Fibroblast of skin of right biceps (primary cell): ENCODE measurements at places on chromosomes 2 and 18.

DNA sequence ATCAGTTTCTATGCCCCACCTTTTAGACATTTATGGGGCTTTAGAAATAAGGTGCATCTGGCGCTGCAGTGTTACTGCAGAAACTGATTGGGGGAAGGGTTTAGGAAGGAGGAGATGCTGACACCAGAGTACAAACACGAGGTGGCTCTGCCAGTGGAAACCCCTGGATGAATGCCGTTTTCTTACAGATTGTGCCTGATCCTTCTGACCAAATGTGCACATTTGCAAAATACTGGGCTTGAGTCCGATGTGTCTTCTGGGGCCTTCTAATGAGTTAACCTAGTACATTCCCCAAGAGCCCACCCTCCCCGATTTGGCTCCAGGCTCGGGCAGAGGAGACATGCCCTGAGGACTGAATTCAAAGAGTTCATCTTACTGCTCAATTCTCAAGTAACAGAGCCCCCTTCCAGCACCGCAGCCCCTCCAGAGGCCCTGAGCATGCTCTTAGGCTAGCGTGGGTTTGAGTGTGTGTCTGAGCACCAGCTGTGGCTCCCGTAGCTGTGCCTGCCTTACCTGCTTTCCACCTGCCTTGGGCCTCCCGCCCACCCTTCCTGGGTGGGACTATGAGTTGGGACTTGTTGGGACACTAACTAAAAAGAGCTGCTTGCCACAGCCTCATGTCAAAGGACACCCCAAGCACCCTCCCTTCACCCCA is 116.7 kb upstream of the COPS8 start:
- DNase-seq, result no peak

GRCh38 chr2:143261986-143262385 is 132.8 kb downstream of the ARHGAP15 start:
- no peak for DNase-seq

DNA sequence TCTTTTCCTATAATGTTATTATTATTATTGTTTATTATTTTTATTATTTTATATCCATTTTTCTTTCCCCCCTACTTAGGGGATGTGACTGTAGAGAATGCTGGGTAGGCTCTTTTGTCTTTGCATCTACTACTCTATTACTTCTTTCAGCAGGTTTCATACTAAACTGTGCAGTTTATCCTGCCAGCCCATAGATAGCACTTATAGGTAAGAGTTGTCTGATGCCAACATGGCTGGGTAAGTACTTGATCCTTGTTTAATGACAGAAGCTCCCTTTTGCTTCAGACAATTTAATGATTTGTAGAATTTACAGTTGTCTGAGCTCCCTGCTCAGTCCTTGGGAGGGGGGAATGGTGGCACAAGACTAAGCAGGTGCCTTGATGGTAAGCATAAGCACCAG is 262.9 kb upstream of the CDH2 start:
- no peak for DNase-seq

- no peak for DNase-seq
These were observed 87.7 kb upstream of the HAAO start for GRCh38 chr2:42879913-42880737.

GRCh38 chr2:146821836-146822316 is 1023.0 kb upstream of the ACVR2A start:
- DNase-seq, result peak; percentile 60
